ENCODE measurements at places on chromosomes 11 and 22.

DNA sequence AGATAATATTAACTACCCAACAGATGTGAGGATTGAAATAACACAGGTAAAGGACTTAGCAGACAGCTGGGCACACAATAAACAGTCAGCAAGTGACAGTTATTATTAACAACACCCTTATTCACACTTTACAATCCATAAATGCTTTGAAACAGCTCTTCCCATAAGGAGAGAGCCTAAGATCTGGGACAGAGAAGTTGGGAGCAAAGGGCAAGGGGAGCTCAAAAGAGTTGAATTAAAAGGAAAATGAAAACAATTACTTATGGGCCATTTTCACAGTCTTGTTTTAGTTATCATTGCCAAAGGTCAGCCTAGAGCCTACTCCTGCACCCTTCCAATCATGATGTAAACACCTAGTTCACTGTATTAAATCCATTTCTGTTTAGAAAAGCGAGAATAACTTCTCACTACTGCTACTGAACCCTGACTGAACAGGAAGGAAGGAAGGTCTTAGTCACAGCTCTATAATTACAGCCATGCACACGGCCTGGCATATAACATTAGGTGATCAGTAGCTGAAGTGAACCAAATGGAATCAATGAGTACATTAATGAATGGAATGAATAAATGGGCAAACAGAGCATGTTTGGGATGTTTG lies 111.3 kb downstream of the PLEKHA7 start:
- peak; percentile 50 for DNase-seq

DNA sequence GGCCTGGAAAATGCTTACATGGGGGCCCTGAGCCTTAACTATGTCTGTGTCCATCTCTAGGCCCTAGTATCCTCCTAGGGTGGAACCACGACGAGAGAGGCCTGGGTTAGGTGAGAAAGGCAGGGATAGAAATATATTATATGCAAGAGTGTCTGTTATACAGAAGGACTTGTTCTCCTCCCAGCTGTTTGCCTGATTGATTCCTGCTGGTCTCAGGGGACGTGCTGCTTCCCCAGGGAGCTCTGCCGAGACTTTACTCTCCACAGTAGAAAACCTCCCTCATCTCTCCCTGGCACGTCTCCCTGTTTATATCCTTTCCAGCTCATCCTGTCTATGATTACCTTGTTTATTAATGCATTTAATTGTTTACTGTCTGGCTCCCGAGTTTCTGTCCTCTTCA lies 132.6 kb downstream of the MIAT start:
- DNase-seq: no peak

- peak; percentile 97 for DNase-seq
Measured at GRCh38 chr22:46604306-46604690, 15.9 kb upstream of the GRAMD4 start.

- no peak for DNase-seq
Measured at GRCh38 chr22:30906411-30906810, 62.2 kb downstream of the MORC2 start.

GRCh38 chr11:118572061-118572980 lies at the start of gene ARCN1:
Gene ARCN1, plus strand, starts transcription at chr11:118572409. Its CDS starts 139 bp downstream, at chr11:118572548.
- DNase-seq: peak; percentile 71

GRCh38 chr11:63592975-63593395 lies 21.2 kb downstream of the PLAAT3 start:
- peak; percentile 30 for DNase-seq

GRCh38 chr11:46038529-46038928 lies 82.7 kb downstream of the PHF21A start:
- no peak for DNase-seq

- no peak for DNase-seq
Measured at GRCh38 chr11:83105168-83105567, 33.5 kb upstream of the RAB30 start.

DNA sequence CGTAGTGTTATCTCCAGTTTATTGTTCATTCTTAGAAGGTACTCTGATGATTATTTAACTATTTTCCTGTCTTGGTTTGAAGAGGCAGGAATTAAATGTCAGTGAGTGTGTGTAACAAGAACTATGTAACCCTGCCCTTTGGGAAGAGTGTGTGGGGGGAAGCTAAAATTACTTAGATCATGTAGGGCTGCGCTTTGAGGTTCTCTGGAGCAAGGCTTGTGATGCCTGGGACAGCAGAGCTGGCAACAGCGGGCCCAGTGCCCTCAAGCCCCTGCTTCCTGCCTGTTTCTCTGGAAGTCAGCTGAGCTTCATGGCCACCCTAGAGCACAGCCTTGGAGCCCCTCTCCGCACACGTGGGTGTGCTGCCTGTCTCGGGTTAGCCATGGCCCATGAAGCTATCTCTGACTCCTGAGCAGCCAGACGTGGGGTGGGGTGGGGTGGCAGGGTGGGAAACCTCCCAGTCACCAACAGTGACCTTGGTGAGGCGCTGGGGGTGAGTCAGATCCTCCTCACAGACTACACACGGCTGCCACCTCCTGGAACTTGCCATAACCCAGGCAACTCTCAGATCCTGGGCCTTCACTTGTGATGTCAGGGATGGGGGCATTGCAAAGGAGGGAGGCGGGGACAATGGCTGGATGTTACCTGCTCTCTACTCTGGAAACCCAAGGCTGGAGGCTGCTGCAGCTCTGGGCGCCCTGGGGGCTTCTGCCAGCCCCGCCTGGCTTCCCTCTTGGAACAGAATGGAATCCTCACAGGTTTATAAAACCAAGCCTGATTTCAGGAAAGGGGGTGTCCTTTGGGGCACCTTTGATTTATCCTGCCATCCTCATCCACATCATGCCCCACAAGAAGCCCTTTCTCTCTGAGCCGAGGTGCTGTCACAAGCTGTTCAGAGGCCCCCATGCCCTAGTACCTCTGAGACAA lies 88.6 kb downstream of the SNX19 start:
- DNase-seq: peak; percentile 10

DNA sequence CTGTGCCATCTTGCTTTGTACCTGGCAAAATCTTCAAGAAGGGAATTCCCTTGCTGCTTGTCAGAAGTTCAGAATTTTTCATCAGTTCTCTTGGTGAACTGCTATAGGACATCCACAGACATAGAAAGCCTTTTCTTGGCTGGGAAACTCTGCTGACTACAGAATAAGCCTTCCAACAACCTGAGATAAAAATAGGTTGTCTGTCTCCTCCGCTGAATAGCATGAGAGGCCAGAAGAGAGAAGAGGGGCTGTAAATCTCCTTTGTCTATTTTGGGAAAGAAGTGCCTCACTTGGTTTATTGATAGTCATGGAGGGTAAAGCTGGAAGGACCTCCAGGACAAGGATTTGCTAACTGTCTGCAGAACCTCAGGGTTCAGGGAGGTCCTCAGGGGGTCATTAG lies 48.2 kb downstream of the C11orf91 start:
- DNase-seq: no peak

DNA sequence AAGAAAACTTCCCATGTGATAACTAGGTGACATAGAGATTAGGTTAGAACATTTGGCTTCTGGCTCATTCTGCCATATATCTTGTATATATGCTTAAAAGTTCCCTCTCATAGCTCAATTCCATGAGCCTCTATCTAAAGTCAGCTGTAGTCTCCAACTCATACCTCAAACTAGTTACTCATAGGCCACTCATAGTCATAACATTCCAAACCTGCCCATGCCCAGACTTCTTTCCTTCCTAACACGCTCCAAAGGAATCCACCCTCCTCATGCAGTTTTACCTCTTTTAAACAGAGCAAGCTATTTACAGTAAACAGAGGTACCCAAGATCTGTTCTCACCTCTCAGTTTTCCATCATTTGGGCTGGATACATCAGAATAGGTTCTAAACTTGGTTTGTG lies 39.4 kb downstream of the GLYATL2 start:
- DNase-seq: no peak

GRCh38 chr22:30485362-30485988 lies 13.7 kb upstream of the SEC14L3 start:
- peak; percentile 86 for DNase-seq

DNA sequence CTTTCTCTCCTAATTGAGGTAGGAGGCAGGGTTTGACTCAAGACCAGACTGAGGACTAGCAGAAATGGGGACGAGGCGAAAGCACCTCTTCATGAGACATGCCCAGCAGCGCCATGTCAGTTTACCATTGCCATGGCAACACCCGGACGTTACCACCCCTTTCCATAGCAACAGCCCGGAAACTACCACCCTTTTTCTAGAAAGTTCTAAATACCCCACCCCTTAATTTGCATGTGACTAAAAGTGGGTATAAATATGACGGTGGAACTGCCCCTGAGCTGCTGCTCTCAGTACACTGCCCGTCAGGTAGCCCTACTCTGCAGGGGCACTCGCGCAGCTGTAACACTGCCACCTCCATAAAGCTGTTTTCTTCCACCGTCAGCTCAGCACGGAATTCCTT lies 5.9 kb upstream of the RAC2 start:
- no peak for DNase-seq

GRCh38 chr11:117614728-117615127 lies 182.3 kb downstream of the DSCAML1 start:
- DNase-seq: no peak

DNA sequence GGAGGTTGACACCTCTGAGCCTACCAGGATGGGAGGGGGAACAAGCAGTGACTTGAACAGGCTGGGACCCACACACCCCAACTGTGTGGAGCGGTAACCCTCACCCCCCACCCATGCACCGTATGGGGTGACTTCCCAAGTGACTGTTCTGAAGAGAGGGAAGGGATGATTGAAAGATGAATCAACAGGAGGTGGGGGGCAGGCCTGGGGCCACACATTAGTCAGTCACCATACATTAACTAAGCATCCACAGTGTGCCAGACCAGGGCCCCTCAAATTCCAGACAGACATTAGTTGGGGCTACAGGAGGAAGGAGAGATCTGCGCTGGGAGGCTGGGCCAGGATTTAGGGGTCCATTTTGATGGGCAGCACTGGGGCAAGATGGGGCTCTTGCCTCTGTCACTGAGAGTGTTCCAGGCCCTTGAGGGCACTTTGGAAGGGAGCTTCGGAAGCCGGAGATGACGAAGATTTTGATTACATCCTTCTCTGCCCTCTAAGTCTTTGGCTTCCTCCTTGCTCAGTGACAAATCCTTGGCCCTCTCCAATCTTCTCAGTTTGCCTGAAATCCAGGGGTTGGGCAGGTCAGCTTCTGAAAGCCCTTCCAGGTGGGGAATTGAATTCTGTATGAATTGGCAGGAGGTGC lies 966 bp downstream of the SMTN start:
- DNase-seq: no peak

GRCh38 chr11:19599681-19600080 lies 113.0 kb upstream of the NAV2 start:
- DNase-seq: no peak

DNA sequence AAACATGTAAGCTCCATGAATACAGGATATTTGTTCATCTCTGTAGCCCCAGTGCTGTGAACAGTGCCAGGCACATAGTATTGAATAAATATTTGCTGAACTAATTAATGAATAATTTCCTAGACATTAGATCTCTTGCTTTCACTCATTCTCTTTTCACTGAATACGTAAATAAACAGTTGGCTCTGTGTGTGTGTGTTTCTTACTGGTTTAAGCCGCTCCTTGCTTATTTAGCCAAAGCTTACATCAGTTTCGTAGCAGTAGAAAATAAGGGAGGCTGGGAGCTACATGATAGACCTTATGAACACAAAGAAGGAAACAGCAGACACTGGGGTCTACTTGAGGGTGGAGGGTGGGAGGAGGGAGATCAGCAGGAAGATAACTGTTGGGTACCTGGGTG lies 17.2 kb downstream of the KREMEN1 start:
- DNase-seq: no peak

GRCh38 chr11:45563171-45563570 lies 102.3 kb downstream of the CHST1 start:
- DNase-seq: no peak

- DNase-seq: no peak
Measured at GRCh38 chr11:133982876-133983275, 26.1 kb upstream of the IGSF9B start.

DNA sequence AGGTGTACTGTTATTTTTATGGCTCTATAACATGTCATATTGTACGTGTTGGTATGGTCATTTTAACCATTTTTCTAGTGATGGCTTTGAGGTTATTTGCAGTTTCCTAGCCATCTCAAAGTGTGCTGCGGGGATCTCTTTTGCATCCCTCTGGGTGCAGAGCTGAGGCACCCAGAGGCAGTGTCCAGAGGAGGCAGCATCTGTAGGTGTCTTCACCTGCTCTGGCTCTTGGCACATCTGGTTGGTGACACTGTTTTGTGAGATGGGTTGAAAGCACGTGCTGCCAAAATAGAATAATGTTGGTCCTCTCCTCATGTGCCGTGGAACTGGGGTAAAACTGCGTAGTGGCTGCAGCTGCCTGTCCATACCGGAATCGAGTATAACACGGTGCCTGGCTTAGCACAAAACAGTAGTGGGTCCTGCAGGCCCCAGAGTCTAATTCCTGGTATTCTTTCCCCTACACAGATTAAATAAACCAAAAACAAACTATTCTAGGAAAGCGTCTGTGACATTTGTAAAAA lies 12.9 kb downstream of the NEAT1 start:
- DNase-seq: no peak

- DNase-seq: no peak
Measured at GRCh38 chr22:30876915-30877553, 91.5 kb downstream of the MORC2 start.

GRCh38 chr11:120035756-120036155 lies 102.2 kb downstream of the TRIM29 start:
- no peak for DNase-seq
